Muscle of back (tissue), 13 donors: ENCODE measurements at places on chromosomes 11 and 22. TPM values are rescaled to one million over a fixed set of nuclear protein-coding genes. Genes with fewer than 3 reads are reported as not detected.

DNA sequence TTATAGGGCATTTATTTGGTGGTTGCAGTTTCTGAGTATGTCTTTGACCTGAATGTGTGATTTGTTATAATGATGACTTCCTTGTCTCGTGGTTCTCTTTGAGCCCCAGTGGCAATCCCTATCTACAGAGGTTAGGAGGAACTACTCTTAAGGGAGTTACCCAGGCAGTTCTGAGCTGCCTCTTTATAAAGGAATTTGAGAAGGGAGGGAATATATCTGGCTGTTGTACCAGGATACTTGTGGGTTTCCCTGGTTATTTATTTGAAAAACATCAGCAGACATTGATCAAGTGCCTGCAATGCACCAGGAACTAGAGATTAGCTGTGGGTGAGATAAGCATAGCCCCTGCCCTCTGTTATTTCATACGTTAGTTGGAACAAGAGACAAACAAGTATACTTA lies 243.5 kb upstream of the ARHGAP20 start:
- DNase-seq, result no peak

Gene BTBD18
- 0.13 TPM for polyA plus RNA-seq

Gene MMP10
- not detected for polyA plus RNA-seq

DNA sequence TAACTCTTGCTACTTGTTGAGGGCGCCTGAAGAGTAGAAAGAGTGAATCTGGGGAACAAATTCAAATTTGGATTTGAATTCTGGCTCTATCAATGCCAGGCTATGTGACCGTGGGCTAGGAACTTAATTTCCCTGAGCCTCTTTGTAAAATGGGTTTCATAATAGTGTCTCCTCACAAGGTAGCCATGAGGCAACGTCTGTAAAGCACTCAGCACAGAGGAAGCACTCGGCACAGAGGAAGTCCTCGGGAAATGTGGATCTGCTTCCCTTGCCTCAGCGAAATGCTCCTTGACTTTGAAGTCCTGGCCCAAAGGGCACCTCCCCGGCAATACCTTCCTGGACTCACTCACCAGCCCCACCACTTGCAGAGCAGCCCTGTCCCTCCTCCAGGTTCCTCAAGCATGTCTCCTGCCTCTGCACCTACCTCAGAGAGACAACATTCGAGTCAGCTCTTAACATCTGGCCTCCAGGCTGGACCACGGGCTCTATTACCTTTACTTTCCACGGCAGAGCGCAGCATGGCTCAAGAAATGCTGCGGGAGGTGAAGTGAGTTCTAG lies 17.7 kb downstream of the CD6 start:
- no peak for DNase-seq

DNA sequence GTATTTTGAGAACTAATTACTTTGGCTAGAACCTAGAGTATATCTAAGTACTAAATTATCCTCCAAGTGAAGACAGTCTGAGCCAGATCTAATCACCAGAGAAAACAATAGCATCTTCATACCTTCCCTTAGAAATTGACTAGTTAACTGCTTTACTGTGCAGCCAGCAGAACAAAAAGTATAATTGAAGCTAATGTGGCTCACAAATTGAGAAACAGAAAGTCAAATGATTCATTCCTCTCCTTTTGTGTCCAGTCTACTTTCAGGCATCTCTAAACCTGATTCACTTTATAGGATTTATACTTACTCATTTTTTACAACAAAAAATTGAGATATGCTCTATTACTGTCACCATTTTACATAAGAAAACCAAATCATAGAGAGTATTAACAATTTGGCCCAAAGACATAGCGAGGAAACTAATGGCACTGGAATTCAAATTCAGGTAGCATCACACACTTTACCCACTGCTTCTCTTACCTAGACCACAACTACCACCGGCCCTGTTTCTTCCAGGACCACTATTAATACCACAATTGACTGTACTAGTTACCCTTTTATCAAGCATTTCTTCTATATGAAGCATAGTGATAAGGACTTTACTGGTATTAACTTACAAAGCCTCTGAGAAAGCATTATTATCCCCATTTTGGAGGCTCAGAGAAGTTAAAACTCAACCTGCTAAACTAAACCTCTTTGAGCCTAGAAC lies 1402.6 kb upstream of the TENM4 start:
- no peak for DNase-seq

GRCh38 chr11:105148241-105148640 lies 8.7 kb upstream of the CARD18 start:
- DNase-seq, result no peak

Gene KCNJ11
- polyA plus RNA-seq, result 16.4 TPM

DNA sequence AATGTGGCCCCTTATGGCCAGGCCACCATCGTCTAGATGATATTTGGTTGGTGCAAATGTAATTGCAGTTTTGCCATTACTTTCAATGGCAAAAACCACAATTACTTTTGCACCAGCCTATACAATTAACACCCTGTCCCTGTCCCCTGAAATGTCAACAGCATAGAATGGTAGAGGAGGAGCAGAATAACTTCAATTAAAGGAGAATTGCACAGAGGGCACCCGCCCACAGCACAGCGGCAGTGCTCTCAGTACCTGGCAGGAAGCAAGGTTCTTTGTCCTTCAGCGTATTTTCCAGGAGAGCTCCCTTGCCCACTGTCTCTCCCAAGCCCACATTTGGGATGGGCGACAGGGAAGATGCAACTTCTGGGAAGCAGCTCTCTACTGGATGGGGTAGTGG lies 115.3 kb downstream of the TRIM29 start:
- no peak for DNase-seq

- no peak for DNase-seq
Measured at GRCh38 chr11:90803366-90803765, 580.5 kb upstream of the CHORDC1 start.

GRCh38 chr22:20063271-20064139 lies 16.5 kb upstream of the DGCR8 start:
- no peak for DNase-seq

DNA sequence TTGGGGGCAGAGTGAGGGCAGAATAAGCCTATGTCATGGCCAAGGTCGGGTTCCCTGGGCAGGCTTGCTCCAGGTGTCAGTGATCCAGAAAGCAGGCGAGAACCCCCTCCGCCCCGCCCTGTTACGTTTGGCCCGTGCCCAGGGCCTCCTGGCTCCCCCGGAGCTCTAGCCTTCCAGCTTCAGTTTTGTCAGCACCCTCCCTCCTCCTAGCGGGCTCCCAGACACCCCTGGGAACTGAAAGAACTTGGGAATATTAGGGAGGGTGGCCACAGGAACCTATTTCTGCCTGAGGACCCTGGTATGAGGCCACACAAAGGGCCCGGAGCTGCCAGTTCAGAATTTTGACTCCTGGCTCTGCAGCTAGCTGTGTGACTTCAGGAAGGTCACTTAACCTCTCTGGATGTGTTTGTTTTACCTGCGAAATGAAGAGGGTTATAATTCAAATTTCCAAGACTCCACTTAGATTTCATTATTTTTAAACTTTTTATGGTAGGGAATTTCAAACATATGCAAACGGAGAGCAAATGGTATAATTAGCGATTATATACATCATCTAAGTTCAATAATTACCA lies 1.2 kb downstream of the TUBA8 start:
- DNase-seq, result no peak

Gene TSSC4
- polyA plus RNA-seq, result 19.8 TPM

DNA sequence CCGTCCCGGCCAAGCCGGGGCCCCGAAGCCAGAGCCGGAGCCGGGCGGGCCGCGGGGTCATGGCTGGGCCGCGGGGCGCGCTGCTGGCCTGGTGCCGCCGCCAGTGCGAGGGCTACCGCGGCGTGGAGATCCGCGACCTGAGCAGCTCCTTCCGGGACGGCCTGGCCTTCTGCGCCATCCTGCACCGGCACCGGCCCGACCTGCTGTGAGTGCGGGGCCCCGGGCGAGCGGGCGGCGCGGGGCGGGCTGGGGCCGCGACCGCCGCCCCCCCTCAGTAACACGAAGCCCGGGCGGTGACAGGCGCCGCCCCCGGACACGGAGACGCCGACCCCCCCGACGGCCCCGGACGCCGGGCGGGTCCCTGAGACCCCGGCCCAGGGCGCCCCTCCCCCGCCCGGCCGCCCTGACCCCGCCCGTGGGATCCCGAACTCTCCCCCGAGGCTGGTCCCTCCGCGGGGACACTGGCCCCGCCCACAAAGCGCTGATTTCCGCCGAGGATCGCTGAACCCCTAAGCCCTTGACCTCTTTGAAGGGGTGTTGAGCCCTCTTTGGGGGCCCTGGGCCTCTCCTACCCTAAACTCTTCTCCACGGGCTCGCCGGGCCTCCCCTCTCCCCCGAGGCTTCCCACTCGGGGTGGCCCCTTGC lies 389 bp downstream of the MICALL1 start:
- DNase-seq, result no peak

DNA sequence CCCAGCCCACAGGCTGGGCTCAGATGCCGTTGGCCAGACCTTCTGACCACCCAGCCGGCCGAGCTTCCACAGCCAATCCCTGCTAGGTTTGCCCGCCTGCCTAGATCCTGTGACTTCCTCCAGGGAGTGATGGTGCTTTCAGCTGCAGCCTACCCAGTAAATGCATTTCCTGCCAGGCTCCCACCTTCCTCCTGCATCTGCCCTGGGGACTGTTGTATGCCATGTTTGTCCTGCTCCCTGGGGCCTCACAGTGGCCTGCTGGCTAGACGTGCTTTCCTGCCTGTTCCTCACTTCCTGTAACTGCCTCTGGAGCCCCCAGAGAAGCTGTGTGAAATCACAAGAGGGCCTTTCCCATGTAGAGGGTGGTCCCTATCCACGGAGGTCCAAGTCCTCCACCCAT lies 86.2 kb downstream of the GALNT18 start:
- no peak for DNase-seq

DNA sequence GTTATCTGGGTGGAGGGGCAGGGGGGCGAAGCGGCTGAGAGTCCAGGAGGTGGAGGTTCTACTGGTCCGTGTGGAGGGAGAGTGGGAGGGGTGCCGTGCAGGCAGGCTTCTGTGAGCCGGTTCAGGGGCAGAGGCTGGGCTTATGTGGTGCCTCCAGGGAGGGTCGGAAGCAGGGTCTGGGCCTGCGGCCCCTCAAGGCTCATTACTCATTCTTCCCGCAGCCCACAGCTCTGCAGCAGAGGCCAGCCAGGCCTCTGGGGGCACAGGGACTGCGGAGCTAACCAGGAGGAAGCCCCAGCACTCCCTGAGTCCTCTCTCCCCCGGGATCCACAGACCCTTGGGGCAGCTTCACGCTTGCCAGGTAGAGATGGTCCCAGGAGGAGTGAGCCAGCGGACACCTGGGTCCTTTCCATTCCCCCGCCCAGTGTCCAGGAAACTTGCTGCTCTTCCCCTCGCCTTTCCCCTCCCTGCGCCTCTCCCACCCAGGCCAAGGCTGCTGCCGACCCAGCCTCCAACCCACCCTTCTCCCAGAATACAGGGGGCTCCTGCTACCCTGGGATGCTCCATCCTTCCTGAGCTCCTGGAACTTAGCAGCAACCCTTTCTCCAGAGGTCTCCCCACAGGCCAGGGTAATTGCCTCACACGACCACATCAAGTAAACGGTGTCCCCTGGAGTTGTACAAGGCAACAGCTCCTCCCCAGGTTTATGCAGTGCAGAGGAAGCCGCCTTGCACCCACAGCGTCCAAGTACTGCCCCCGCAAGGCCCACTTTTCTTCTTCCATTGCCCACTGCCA lies 6.3 kb downstream of the NRXN2 start:
- no peak for DNase-seq
